SW 1271 (cell line): ENCODE measurements at places on chromosomes 11 and 22.

GRCh38 chr11:2202071-2202899 is 30.7 kb upstream of the TH start:
- DNase-seq, result no peak

DNA sequence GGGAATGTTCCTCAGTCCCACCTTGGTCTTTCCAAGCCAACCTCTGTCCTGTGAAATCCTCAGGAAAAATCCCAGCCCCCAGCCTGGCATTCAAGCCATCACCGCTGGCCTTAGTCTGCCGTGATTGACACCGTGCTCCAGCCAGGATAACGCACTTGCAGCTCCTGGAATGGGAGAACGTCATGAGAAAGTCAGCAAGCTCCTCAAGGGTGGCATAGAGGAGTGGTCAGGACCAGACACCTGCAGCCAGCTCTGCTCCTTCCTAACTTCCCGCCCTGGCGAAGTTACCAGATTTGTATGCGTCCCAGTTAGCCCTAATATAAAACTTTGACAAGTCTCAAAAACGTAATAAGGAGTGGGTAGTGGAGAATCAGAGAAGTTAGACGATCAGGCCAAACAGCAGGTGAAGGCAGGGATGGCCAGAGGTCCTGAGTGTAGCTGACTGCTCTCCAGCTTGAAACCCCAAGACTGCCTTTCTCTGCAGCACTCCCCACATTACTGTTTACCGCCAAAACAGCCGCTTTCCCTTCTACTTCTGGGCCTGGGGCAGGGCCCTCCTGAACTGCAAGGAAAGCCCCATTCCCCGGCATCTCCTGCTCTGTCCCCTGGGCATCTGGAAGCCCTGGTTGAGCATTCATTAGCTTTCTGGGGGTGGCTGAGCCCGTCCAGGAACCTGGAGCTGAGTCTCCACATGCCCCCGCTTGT is 1.3 kb upstream of the DKK3 start:
- DNase-seq, result no peak

- no peak for DNase-seq
Measured at GRCh38 chr11:1009991-1010390, 26.5 kb downstream of the MUC6 start.

DNA sequence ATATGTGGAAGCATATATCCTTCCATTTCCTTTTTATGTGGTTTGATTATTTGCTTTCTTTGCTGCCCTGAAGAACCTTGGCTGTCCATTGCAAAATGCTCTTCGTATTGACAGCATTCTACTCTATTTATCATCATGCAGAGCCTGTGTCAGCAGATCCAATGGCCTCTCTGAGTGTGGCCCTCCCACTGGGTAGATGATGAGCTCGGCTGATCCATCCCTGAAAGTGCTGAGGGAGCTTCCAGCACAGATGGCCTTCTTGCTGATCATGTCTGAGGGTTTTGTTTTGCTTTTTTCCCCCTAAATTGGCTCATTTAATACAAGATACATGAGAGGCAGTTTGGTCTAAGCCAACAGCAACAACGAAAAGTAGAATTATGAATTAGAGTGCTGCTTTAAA is 181.0 kb downstream of the GRIA4 start:
- DNase-seq, result no peak

GRCh38 chr11:35148163-35148837 is 9.3 kb downstream of the CD44 start:
- no peak for DNase-seq

DNA sequence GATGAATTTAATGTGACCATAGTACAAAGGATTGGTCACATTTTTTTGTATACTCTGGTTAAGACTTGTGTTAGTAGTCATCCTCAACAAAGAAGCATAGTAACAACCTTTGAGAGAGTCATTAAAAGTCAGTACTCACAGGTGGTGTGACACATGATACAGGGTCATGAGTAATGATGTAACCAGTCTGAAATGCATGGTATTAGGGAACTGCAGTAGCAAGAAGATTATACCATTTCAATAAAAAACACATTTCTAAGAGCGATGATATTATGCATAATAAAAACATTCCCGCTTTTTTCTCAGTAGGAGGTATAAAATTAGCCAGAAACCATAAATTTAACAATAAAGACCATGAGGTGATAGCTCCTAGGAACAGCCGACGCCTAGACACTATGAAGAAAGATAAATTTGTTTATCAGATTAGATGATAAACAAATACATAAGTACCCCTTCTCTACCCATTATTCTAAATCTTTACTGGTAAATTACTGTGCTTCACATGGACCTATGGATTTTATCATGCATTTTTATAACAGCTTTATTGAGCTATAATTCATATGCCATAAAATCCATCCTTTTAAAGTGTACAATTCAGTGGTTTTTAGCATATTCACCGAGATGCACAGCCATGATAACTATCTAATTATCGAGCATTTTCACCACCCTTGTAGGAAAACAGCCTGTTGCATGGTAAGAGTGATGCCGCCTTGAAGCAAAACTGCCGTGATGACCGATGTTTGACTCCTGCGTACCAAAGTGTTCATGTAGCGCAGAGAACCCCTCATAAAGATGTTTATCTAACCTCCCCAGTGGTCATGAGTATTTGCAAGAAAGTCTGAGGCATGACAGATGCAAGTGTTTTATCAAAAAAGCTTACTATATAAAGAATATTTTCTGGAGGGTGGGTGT is 41.8 kb downstream of the TMPRSS5 start:
- no peak for DNase-seq

- DNase-seq, result no peak
Measured at GRCh38 chr22:46537946-46538813, 760 bp upstream of the CELSR1 start.

- DNase-seq, result no peak
Measured at GRCh38 chr11:8717876-8718753, 35.5 kb downstream of the RPL27A start.

GRCh38 chr11:19970944-19971343 is 189.3 kb downstream of the DBX1 start:
- no peak for DNase-seq

GRCh38 chr11:6362185-6362872 is 27.9 kb upstream of the SMPD1 start:
- DNase-seq, result no peak

DNA sequence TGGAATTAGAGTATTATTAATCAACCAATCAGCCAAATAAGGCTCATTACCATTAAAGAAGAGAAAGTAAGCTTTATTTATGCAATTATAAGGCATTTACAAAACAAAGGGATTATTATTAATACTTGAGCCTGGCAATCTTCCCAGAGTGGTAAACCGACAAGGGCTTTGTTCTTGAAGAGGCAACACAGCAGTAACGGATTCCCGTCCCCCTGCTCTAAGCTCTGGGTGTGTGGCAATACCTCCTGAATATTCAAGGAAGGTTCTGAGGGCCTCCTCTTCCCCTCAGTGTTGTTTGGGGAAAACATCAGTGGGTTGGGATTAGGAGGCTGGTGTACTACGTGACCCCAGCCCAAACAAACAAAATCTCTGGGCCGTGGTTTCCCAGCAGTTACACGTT is 176.5 kb downstream of the TENM4 start:
- DNase-seq, result no peak

- peak; percentile 13 for DNase-seq
Measured at GRCh38 chr11:33375688-33376311, 118.6 kb downstream of the HIPK3 start.
